Lung (tissue), 17 donors: ENCODE measurements at places on chromosomes 3 and 15. TPM values are rescaled to one million over a fixed set of nuclear protein-coding genes. Genes with fewer than 3 reads are reported as not detected.

LRCH3 gene
- total RNA-seq, result 228 TPM

KNG1 gene
- total RNA-seq, result 0.23 TPM

LRTM1 gene
- not detected for total RNA-seq

ZPLD1 gene
- total RNA-seq, result not detected

DUSP7 gene
- total RNA-seq, result 16.5 TPM

KLHL40 gene
- not detected for total RNA-seq

GRIP2 gene
- 1.1 TPM for total RNA-seq

C3orf52 gene
- total RNA-seq, result 21.4 TPM

SLC15A2 gene
- 48.2 TPM for total RNA-seq

MORC1 gene
- not detected for total RNA-seq

CACNA2D2 gene
- 111 TPM for total RNA-seq

MEIS2 gene
- 18.9 TPM for total RNA-seq

ZIC1 gene
- not detected for total RNA-seq

CYP8B1 gene
- total RNA-seq, result not detected

ALDH1A2 gene
- 28.4 TPM for total RNA-seq

LDHAL6B gene
- total RNA-seq, result not detected

FAM227B gene
- total RNA-seq, result 6.1 TPM

TBL1XR1 gene
- total RNA-seq, result 130 TPM

GOLGA8T gene
- 0.80 TPM for total RNA-seq

ILDR1 gene
- 4.4 TPM for total RNA-seq

PARL gene
- total RNA-seq, result 64.0 TPM

GOLGA8Q gene
- total RNA-seq, result 3.0 TPM

GOLGA8G gene
- total RNA-seq, result not detected

RASGRP1 gene
- total RNA-seq, result 2.5 TPM

CSPG4 gene
- total RNA-seq, result 32.4 TPM

CCR3 gene
- total RNA-seq, result 0.88 TPM

CCR8 gene
- total RNA-seq, result not detected

PPARG gene
- total RNA-seq, result 41.4 TPM

RTP2 gene
- not detected for total RNA-seq

COLQ gene
- 5.1 TPM for total RNA-seq

CD200 gene
- 21.6 TPM for total RNA-seq

DUT gene
- total RNA-seq, result 71.8 TPM

CCR1 gene
- 39.5 TPM for total RNA-seq

GCSAM gene
- total RNA-seq, result 0.40 TPM

RSL24D1 gene
- total RNA-seq, result 102 TPM

PPP1R14D gene
- total RNA-seq, result not detected

DOCK3 gene
- 0.25 TPM for total RNA-seq

CTXN2 gene
- total RNA-seq, result not detected

STAC gene
- total RNA-seq, result 3.1 TPM

CLDN11 gene
- total RNA-seq, result 11.5 TPM

BSN gene
- 0.71 TPM for total RNA-seq

TPRG1 gene
- 10.5 TPM for total RNA-seq

GOLGA6A gene
- not detected for total RNA-seq

GPR87 gene
- 0.28 TPM for total RNA-seq

COPG1 gene
- 234 TPM for total RNA-seq

GP9 gene
- 3.0 TPM for total RNA-seq
